ENCODE measurements at places on chromosomes 2 and 18. TPM values are rescaled to one million over a fixed set of nuclear protein-coding genes. Genes with fewer than 3 reads are reported as not detected.

UNC80 gene
- not detected for total RNA-seq

- no peak for DNase-seq
Measured at GRCh38 chr2:33312355-33312754, 164.1 kb upstream of the RASGRP3 start.

- DNase-seq = no peak
Measured at GRCh38 chr2:42742740-42743658, 20.9 kb downstream of the OXER1 start.

CAVIN2 gene
- total RNA-seq = 119 TPM

DNA sequence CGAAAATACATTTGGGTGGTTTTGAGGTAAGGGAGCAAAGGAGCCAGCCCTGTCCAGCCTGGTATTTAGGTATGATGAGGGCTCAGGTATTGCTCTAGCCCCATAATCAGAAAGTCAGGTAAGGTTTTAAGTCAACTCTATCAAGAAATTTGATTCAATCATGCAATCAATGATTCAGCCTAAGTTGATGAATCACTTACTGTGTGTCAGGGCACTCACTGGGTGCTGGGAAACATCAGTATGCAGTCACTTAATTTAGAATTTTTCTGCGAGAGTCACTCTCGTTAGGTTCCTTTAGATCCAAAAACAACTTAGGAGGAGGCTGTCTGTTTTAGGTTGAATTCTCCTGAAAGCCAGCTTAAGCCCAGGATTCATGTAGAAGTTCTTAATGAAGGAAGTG, 17.7 kb upstream of the SERPINB2 start:
- no peak for DNase-seq

DNA sequence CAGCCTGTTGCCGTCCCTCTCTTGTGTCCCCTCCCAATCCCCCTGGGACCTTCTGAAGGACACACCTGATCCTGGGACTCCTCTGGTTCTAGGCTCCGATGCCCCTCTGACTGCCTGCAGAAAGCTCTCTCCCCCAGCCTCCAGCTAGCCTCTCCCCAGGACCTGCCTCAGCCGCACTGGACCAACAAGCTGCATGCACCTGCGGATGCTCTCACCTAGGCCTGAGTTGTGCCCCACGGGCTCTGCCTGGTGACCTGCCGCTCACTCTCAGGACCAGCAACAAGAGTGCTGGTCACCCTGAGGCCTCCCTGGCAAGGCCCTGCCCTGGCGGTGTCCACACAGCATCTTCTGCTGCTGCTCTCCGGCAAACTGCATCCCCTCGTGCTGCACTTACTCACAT, 63.0 kb downstream of the EIPR1 start:
- no peak for DNase-seq

DNA sequence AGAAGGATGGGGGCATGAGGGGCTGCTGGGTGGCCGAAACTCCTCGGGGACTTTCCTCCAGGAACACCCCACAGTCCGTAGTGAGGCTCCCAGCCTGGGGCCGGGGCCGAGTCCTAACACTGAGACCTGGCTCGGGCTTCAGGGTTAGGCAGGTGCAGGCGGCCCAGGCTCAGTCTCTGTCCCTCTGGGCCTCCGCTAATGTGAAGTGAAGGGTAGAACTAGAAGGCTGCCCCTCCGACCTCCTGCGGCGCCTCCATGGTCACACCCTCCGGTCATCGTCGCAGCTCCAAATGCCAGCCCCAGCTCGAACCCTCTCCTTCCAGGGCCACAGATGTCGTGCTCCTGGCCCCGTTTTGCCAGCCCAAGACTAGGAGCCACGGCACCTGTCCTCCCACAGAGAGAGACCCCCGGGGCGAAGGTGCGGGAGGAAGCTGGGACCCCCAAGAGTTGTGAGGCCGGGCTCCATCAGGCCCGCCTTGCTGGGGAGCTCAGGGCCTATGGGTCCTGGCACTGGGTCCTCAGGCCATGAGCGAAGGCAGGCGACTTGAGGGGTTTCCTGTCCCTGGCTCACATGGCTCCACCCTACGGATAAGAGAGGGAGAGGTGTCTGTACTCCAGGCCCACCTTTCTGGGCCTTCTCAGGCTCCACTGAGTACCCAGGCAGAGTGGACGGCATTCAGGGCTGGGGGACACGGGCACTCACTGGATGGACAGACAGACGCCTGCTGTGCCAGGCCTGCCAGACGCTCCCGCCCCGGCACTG, 797 bp downstream of the ANO7 start:
- DNase-seq = no peak

TOGARAM2 gene
- total RNA-seq = not detected

DNA sequence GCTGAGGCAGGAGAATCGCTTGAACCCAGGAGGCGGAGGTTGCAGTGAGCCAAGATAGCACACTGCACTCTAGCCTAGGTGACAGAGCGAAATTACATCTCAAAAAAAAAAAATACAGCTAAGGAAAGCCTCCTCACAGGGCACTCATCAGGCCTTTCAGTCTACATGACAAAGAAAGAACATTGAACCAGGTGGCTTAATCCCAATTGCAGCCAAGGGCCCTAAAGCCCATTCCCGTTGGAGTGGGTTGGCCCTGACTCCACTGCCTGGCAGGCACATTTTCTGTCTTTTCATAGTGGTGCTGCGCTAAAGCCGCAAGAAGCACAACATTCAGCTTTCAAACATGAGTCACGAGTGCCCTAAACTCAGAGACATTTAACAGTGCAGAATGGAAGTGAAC, 372.5 kb downstream of the RNF144A start:
- no peak for DNase-seq

- no peak for DNase-seq
Measured at GRCh38 chr2:240865391-240865790, 3.2 kb upstream of the AGXT start.

C2orf78 gene
- total RNA-seq = not detected

CLEC4F gene
- not detected for total RNA-seq

DNA sequence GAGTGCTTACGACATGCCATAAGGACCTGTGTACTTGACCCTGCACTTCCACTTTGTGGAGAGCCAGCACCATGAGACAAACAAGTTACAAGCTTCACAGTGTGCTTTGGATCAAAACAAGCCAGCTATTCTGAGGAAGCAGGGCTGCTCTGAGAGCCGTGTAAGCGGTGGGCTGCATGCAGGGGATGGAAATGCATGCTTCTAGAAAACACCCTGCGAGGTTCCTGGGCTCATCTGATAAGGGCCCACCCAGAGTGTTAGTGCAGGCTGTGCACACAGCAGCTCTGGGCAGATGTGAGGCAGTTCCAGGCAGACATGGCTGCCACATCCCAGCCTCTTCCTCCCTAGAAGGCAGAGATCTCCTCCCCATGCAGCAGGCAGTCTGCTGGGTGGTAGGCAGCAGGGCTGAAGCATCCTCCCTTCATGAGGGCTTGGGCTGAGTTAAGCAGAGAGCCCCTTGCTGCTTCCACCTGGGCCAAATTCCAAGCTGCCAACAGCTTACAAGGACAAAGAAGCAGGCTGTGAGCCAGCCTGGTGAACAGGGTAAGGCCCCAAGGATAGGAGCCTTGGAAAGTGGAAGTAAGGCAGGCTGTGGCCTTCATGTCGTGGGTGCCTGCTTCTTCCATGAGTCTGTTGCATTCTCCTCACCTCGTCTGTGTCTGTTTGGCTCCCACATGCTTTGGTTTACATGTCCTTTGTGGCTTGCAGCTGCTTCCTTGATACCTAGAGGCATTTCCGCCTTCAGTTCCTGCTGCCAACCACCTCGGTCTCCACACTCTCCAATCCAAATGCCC, 7.7 kb downstream of the PSD4 start:
- DNase-seq = no peak

- DNase-seq = no peak
Measured at GRCh38 chr2:47086054-47086471, 69.0 kb downstream of the STPG4 start.

DNA sequence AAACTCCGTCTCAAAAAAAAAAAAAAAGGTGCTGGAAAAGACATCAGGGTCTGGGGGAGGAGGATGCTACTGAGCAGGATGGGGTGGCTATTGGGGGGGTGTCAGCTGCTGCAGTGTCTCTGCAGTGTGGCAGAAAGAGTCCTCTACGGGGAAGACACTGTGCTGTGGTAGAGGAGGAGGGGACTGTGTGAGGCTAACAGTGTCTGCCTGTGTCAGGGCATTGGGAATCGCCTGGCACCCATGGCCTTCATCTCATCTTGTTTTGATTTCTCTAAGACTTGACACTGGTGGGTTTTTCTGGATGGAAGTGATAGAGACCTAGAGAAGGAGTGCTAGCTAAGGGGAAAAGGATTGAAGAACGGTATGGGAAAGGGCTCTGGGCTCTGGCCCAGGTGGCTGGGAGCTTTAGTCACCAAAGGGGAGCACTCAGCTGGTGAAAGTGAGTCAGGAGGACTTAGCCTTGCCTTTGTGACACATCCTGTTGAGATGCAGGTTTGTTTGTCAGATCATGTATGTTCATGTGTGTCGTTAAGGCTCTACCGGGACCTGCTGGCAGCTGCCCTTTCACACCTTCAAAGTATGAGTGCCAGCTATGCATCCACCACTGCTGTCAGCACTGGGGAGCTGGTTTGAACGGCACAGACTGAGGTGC, 58.0 kb downstream of the FARP2 start:
- no peak for DNase-seq

PIKFYVE gene
- total RNA-seq = 31.8 TPM

DNA sequence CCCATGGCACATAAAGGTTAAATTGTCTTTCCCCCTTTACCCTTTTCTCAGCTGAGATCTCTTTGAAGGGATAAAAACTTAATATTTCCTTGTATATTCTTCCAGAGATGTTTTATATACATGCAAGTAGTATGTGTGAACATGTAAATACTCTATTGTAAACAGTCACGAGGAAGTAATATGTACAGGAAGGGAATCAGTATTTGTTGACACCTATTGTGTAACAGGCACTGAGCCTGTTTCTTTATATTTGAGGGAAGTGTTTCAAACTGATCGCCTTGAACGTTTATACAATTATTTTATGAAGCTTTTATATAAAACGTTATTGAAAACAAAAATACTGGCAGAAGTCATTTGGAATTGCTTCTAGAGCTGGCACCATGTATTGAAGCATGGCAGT, 13.2 kb downstream of the RALBP1 start:
- DNase-seq = no peak

DNA sequence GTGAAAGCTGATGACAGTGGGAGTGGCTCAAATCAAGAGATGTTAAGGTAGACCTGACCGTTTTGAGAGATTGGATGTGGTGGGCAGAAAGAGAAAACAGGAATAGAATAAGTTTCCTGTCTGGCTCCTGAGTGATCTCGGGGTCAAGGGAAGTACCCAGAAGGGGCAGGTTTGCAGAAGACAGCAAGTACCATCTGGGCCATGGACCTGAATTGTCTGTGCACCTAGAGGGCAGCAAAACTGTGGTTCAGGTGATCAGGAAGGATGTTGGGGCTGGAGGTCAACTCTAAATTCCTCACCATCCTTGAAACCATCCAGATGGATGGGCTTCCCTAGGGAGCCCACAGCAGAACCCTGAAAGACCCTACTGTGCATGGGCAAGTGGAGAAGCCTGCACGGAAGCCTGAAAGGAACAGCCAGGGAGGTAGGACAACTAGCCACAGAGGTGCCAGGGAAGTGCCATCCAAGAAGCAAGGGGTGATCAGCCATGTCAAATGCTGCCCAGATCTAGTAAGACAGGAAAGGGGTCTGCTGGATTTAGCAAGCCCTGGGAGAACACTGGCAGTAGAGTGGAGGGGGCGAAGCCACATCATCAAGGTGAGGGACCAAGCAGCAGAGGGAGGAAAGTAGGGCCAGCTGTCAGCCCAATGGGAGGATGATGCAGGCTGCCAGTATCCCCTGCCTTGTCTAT, 8.0 kb downstream of the TEX261 start:
- no peak for DNase-seq

DNA sequence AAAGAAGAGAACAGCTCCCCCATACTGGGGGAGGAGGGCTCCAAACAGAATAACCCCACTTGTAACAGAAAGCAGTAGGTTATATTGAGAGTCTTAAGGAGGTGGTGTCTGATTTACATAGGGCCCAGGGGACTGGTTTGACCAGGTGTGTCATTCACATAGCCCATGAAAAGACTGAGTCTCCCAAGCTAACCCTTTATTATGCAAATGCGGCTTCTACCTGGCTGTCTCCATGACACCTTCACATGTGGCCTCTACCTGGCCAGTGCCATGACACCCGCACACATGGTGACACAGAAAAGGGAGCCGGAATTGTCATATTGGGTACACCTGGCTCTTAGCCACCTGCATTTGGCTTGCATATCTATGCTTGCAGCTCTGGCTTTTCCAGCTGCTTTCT, 1057.2 kb upstream of the PIK3C3 start:
- DNase-seq = no peak

ZNF532 gene
- 44.0 TPM for total RNA-seq

DNA sequence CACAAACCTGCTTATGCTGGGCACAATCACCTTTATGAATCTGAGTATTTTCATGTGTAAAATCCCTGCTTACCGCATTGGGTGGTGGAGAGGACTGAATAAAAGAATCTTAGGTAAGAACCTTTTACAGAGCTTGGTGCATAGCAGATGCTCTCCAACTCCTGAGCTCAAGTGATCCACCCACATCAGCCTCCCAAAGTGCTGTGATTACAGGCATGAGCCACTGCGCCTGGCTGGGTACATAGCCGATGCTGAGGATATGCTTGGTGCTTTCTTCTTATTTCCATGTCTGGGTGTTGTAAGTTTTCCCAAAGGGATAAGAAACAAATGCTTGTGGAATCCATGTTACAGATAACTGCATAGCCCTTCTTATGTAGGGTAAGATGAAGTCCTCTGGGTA, 244.3 kb upstream of the PXDN start:
- no peak for DNase-seq

GRCh38 chr2:222673883-222674282, 2.4 kb downstream of the MOGAT1 start:
- DNase-seq = no peak

- no peak for DNase-seq
Measured at GRCh38 chr18:77482190-77483085, 232.8 kb downstream of the GALR1 start.

DNA sequence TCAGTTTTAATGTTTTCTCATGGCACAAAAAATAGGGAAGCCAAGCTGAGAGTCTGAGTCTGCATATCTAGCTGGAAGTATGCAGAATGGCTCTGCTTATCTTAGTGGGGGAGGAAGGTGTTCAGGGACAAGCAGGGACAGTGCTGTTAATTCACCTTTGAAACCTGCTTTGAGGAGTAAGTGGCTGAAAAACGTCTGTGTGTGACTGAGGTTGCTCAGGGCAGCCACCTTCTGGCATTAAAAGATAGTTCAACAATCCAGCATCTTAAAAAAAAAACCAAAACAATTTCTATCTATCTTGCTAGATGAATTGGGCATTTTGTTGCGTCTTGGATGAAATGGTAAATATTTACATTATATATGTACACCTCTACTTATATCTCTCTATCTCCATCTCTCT, 2.0 kb upstream of the TRPM8 start:
- DNase-seq = no peak

- DNase-seq = no peak
Measured at GRCh38 chr18:11978956-11979355, 2.4 kb upstream of the IMPA2 start.

MYCN gene
- total RNA-seq = 3.1 TPM

- DNase-seq = no peak
Measured at GRCh38 chr2:40680547-40680946, 228.7 kb upstream of the SLC8A1 start.

DNA sequence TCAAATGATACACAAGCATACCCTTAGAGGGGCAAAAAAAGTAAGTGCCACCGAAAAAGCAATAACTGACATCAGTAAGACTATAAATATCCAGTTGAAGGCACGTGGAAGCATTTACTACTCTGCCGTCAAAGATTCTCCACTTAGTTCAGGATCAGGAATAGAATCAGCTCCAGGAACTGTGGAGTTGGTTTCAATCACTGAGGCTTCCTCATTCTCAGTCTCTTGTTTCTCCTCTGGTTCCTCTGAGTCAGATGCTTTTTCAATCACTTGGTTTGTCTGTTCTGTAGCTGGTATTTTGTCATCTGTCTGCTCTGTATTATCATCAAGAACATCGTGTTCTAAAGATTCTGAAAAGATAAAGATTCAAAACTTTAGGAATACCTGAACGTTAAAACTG, 72.2 kb downstream of the LNPK start:
- DNase-seq = no peak

SERPINB13 gene
- not detected for total RNA-seq

All from pulmonary artery endothelial cell (primary cell).